ENCODE measurements at places on chromosomes 16 and 17. TPM values are rescaled to one million over a fixed set of nuclear protein-coding genes. Genes with fewer than 3 reads are reported as not detected.

The TVP23A gene
- not detected for total RNA-seq

The HBA2 gene
- total RNA-seq = 4.7 TPM

The GAST gene
- not detected for total RNA-seq

The TBC1D3I gene
- 0.26 TPM for total RNA-seq

The CD300H gene
- total RNA-seq = not detected

The QPRT gene
- total RNA-seq = 0.40 TPM

The NF1 gene
- 24.4 TPM for total RNA-seq

The ABCC3 gene
- total RNA-seq = 20.9 TPM

The TPSB2 gene
- total RNA-seq = 22.3 TPM

The SPEM1 gene
- total RNA-seq = not detected

The CNGB1 gene
- total RNA-seq = 0.04 TPM

The MT1H gene
- not detected for total RNA-seq

The MFAP4 gene
- total RNA-seq = 365 TPM

The TUBG2 gene
- total RNA-seq = 7.6 TPM

The RMI2 gene
- 12.0 TPM for total RNA-seq

The SLC25A10 gene
- total RNA-seq = 49.3 TPM

The CCR7 gene
- not detected for total RNA-seq

The NLK gene
- 14.0 TPM for total RNA-seq

The ZG16B gene
- total RNA-seq = 0.34 TPM

The C17orf113 gene
- 0.48 TPM for total RNA-seq

The LPO gene
- total RNA-seq = not detected

The RAB37 gene
- 1.6 TPM for total RNA-seq

The TMC6 gene
- total RNA-seq = 39.6 TPM

The LHX1 gene
- not detected for total RNA-seq

The TBC1D3B gene
- total RNA-seq = 11.7 TPM

The GNGT2 gene
- total RNA-seq = 1.4 TPM

The OR3A3 gene
- total RNA-seq = not detected

The TOM1L2 gene
- 118 TPM for total RNA-seq

The TOX3 gene
- total RNA-seq = 0.09 TPM

The CCL1 gene
- not detected for total RNA-seq

The SMIM36 gene
- not detected for total RNA-seq

The CEMP1 gene
- total RNA-seq = not detected

The B3GNT9 gene
- 4.1 TPM for total RNA-seq

The TEDC2 gene
- 5.3 TPM for total RNA-seq

The BTBD17 gene
- not detected for total RNA-seq

The WSCD1 gene
- total RNA-seq = 0.22 TPM

The SLC16A13 gene
- total RNA-seq = 4.2 TPM

The PRR35 gene
- not detected for total RNA-seq

The KRTAP4-4 gene
- not detected for total RNA-seq

The MT1M gene
- total RNA-seq = 4.8 TPM

The CCL18 gene
- total RNA-seq = 0.92 TPM

The EPN3 gene
- 111 TPM for total RNA-seq

The RAB34 gene
- 39.2 TPM for total RNA-seq

The PTGES3L gene
- 1.1 TPM for total RNA-seq

The MT1F gene
- total RNA-seq = 4.2 TPM

The MRPL28 gene
- 66.7 TPM for total RNA-seq

The TNK1 gene
- total RNA-seq = 8.1 TPM

The HOXB4 gene
- total RNA-seq = 0.27 TPM
